ENCODE measurements at places on chromosomes 1 and 21.

GRCh38 chr1:4127592-4128140 is 227.6 kb upstream of the C1orf174 start:
- DNase-seq = no peak

GRCh38 chr21:29245104-29245643 is 53.5 kb upstream of the BACH1 start:
- DNase-seq = no peak

GRCh38 chr1:185334182-185334581 is 17.1 kb upstream of the IVNS1ABP start:
- no peak for DNase-seq

GRCh38 chr1:169326956-169327268 is 40.7 kb downstream of the NME7 start:
- no peak for DNase-seq

GRCh38 chr1:40247655-40248054 is at the start of gene TMCO2:
Gene TMCO2, plus strand, starts transcription at chr1:40247937. Its CDS starts 57 bp downstream, at chr1:40247994.
- DNase-seq = no peak

- DNase-seq = no peak
These were observed 12.7 kb upstream of the AK2 start for GRCh38 chr1:33049371-33049770.

DNA sequence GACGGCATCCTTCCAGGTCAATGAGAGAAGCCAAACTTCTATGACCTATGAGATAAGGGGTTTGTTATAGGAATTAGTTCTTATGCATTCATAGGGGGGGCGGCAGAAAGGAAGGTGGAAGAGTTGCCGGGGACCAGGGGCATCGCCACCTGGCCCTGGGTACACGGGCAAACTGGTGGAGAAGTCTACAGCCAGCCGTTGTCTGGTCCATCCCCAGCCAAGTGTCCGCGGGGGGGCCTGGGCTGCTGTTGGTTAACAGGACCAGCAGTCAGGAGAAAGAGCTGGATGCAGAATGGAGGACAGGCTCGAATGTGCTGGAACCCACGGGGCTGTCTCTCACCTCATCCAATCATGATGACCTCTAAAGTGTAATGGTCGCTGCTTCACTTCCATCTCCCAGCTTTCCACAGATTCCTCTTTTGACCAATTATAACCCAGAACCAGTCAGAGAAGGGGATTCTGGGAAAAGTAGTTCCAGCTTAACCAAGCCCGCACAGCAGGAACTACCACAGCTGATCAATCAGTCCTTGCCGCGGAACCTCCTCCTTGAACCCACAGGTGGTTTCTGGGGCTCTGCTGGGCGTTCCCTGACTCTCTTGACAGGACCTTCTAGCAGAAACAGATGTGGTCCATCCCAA is 17.8 kb downstream of the TMEM51 start:
- DNase-seq = no peak
